ENCODE measurements at places on chromosomes 4 and X. TPM values are rescaled to one million over a fixed set of nuclear protein-coding genes. Genes with fewer than 3 reads are reported as not detected.

DNA sequence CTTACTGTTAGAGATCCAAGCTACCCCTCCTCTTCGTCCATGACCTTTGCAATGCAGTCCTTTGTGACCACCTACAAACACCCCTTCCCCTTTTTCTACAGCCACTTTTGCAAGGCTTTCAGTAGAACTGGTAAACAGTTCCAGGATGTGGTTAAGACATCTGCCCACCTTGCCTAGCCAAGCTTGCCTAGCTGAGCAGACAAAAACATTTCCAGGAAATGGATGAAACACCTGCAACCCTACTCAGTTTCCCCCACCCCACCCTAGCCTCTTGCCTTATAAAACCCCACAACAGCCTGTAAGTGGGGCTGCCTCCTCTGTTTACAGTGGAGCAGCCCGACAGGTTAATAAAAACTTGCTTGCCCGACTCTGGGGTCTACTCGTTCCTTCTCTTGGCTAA, 133.8 kb downstream of the ZC4H2 start:
- DNase-seq = no peak

Gene HSFX2
- not detected for total RNA-seq

DNA sequence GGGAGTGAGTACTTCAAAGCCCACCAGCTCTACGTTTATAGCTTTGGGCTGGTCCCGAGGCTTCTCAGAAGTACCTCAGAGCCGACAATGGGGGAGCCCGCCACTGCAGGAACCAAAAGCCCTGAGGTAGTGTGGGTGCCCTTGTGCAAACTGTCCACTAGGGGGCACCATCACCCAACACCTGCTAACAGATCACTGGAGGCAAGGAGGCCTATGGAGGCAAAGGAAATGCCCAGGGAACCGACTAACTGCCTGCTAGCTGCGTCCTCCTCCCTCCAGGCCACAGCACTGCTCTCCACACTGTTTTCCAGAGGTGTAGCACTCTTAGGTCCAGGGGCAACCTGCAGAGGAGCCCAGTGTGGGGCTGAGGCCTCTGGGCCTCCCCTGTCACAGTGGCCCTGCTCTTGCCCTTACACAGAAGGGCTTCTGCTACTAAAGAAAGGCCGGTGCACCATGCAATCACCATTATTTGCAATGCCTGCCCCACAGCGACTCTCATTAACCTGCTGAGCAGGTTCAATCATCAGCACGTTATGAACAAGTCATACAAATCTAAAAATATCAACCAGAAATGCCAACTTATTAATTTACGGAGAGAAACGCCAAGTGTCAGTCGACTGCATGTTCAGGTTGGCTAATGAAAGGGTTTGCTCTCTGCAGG, 159.1 kb downstream of the NSUN7 start:
- peak; percentile 86 for DNase-seq

GRCh38 chr4:1090036-1090435, 23.3 kb downstream of the RNF212 start:
- no peak for DNase-seq

Gene ARHGAP4
- total RNA-seq = 17.5 TPM

DNA sequence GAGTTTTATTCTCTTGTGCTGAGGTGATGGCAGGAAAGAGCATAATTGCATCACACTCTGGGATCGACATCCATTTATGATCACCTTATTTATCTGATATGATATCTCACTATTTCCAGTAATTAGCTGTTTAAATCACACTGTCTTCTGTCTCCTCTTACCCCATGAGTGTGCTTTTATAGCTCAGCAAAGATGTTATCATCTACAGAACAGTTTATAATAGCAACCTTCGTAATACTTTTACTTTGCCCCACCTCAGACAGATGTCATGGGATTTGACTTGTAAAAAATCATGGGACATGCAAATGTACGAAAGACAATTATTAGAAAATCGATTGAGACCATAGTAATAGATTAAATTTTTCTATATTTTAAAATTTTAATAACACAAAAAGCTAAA, 1122.3 kb upstream of the PCDH10 start:
- no peak for DNase-seq

Gene PROM1
- 3.1 TPM for total RNA-seq

- DNase-seq = no peak
Observed at GRCh38 chr4:71066737-71067716, 73.6 kb downstream of the DCK start.

Gene NHS
- 0.05 TPM for total RNA-seq

- DNase-seq = peak; percentile 86
Observed at GRCh38 chr4:73964862-73965611, 16.8 kb downstream of the PF4 start.

Gene PNMA6F
- total RNA-seq = not detected

Gene TKTL2
- not detected for total RNA-seq

- peak; percentile 6 for DNase-seq
Observed at GRCh38 chr4:40238700-40239548, 42.1 kb downstream of the RHOH start.

Gene FHIP1A
- 2.7 TPM for total RNA-seq

- DNase-seq = no peak
Observed at GRCh38 chr4:156182269-156182668, 228.6 kb upstream of the CTSO start.

- DNase-seq = no peak
Observed at GRCh38 chrX:87005885-87006284, 511.7 kb upstream of the KLHL4 start.

DNA sequence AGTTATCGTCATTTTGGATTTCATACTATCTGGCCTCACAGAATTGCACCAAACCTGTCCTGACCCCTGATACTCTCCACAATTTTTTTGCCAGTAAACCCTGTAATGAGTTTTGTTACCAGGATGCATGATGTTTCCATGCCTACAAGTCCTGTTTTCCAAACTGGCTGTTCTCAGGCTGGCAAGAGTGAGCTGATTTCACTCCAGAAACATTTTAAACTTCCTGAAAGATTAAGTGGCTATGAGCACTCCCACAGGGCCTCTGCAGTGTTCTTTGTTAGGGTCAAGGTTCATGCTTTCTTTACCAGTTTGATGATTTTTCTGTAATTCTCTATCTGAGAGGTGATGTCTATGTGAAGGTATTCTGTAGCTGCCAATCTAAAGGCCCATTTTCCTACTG, 31.7 kb upstream of the PDLIM3 start:
- peak; percentile 43 for DNase-seq

Gene GABRG1
- not detected for total RNA-seq
